Esophagus muscularis mucosa (tissue), 4 donors: ENCODE measurements at places on chromosomes 11 and 22.

- no peak for DNase-seq
These were observed 16.9 kb downstream of the CTTN start for GRCh38 chr11:70415191-70415590.

DNA sequence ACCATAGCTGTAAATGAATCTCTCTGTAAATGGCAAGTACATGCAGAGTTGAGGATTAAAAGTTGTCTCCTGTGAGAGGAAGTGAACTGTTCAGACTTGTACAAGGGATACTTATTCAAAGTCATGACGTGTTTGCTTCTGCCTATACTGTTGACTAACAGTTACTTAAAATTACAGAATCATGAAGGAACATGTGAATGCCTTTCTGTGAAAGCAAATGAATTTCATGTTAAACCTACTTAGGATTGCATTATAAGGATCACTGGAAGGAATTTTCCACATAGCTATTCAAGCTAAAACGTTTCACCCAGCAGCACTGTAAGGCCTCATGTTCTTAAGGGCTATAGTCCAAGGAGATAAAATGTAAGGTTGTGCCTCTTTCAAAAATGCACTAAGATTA is 93.4 kb upstream of the BIRC3 start:
- DNase-seq: no peak

- no peak for DNase-seq
These were observed 274.9 kb upstream of the CADM1 start for GRCh38 chr11:115778928-115779650.

GRCh38 chr11:107819361-107820014 is 39.1 kb downstream of the SLC35F2 start:
- DNase-seq: no peak

DNA sequence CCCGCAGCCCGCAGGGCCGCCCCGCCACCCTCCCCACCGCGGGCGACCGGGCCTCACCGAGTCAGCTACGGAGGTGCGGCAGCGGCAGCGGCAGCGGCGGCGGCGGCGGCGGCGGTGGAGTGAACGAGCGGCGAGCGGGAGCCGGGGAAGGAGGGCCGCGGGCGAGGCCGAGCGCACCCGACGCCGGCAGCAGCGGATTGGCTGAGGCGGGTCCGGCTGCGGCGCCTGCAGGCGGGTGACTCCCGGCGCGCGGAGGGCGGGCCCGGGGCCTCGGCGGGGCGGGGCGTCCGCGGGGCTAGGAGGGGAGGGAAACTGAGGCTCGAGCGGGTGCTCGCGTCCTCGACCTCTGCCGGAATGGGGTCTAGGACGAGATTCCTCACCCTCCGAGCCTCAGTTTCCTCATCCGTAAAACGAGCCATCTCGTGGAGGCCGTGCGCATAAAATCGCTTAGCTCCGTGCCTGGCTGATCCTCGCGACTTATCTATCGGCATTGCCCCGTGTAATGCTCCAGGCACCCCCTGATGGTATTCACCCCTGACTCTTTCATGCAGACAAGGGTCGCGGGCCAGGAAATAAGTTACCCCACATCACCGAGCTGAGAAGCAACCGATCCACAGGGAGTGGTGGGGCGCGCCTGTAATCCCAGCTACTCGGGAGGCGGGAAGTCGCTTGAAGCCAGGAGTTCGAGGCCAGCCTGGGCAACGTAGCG is at the start of gene CPT1A:
CPT1A (minus strand) TSS at position 199 of the 709 bp plus-strand sequence. CDS start 26,442 bp downstream, outside the sequence.
- no peak for DNase-seq

- no peak for DNase-seq
These were observed 40.7 kb upstream of the XBP1 start for GRCh38 chr22:28841111-28841510.

- DNase-seq: no peak
These were observed 32.1 kb downstream of the PPIL2 start for GRCh38 chr22:21697880-21698279.

- no peak for DNase-seq
These were observed 181.8 kb downstream of the UVRAG start for GRCh38 chr11:75996523-75997442.

DNA sequence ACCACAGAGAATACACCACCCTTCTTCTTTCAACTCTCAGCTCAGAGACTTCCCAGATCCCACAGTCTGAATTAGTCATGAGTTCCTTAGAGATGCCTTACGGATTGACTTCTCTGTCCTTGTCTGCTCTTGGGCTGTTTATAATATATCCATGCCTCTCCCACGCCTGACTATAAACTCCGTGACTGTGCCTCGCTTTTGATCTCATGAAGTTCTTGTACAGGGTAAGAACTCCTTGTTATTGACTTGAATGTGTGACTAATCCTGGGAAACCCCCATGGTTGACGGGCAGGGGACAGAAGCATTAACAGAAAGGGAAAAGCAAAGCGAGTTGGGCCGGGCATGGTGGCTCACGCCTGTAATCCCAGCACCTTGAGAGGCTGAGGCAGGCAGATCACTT is 62.4 kb upstream of the POU2AF1 start:
- DNase-seq: no peak

- no peak for DNase-seq
These were observed 51.4 kb upstream of the CRTAM start for GRCh38 chr11:122786896-122787295.

- no peak for DNase-seq
These were observed 454.6 kb downstream of the SOX6 start for GRCh38 chr11:15901790-15902189.

GRCh38 chr11:6992026-6992425 is 28.1 kb downstream of the ZNF214 start:
- no peak for DNase-seq

DNA sequence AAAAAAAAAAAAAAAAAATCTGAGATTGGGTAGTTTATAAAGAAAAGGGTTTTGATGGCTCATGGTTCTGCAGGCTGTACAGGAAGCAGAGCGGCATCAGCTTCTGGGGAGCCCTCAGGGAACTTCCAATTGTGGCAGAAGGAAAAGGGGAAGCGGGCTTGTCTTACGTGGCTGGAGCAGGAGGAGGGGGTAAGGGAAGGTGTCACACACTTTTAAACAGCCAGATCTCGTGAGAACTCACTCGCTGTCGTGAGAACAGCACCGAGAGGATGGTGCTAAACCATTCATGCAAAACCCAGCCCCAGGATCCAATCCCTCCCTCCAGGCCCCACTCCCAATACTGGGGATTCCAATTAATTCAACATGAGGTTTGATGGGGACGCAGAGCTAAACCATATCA is 806.2 kb downstream of the TBC1D22A start:
- DNase-seq: no peak

GRCh38 chr11:58503361-58503856 is 4.5 kb downstream of the OR5B21 start:
- no peak for DNase-seq

DNA sequence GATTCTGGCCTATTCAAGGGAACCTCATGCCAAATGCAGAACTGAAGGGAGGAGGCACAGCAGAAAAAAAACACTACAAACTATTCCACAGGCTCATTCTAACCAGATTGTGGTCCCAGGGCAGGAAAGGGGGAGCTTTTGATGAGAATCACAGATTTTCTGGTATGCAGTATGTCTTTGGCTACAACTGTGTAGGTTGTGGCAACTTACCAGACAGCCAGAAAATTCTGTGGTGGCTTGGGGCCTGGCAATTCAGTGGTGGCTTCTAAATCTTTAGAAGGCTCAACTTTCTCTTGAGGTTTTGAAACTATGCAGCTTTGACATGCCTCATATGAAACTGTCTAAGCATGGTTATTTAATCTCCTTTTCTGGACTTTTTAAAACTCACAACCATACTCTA is 850.8 kb upstream of the CCDC90B start:
- no peak for DNase-seq

DNA sequence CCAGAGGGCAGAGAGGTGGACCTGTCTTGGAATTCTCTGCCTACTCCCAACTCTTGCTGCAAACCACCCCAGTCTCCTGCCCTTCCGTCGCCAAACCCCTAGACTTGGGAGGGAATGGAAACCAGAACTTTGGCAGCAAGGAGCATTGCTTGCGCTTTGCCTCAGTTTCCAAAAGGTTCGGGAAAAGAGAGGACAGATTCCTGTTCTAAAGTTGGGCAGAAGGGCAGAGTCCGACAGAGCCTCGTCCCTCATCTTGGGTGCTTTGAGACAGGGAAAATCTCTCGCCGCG is 396 bp upstream of the ROBO3 start:
- no peak for DNase-seq

- DNase-seq: no peak
These were observed 443 bp upstream of the CELF1 start for GRCh38 chr11:47553406-47553743.

GRCh38 chr22:24068377-24068680 is 57.2 kb downstream of the CABIN1 start:
- DNase-seq: no peak

DNA sequence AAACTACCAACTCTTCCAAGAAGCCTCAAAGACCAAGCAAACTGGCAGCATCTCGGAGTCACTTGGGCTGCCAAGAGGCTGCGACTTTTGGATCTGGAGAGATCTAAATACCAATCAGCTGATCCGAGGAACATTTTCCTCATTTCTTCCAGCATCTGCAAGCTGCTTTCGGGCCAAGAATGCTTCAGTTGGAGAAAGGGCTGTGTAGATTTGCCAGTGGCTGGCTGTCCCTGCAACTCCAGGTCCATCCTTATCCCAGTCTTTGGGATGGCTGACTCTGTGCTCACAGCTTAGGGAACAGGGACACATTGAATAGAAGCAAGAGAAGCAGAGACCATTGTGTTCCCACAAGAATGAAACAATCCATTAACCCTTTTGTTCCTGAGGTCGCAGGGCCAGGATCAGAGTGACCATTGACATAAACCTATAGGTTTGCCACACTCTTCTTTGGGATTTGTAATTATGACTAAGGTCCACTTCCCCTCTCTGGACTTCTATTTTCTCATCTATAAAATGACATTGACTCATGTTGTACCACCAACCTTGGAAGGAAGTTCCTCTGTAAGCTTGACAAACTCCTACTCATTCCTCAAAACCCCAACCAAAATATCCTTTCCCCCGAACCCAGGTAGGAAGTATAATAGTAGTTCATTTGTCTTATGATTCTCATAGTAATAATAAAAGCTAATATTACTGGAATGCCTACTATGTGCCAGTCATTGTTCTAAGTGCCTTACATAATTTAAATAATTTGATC is 340.8 kb downstream of the MN1 start:
- DNase-seq: no peak

- DNase-seq: no peak
These were observed 17.1 kb downstream of the TOM1 start for GRCh38 chr22:35316751-35317150.
